HuH-7.5 (cell line): ENCODE measurements at places on chromosomes 1 and 21.

- no peak for DNase-seq
Observed at GRCh38 chr1:248812736-248813425, 12.8 kb downstream of the SH3BP5L start.

DNA sequence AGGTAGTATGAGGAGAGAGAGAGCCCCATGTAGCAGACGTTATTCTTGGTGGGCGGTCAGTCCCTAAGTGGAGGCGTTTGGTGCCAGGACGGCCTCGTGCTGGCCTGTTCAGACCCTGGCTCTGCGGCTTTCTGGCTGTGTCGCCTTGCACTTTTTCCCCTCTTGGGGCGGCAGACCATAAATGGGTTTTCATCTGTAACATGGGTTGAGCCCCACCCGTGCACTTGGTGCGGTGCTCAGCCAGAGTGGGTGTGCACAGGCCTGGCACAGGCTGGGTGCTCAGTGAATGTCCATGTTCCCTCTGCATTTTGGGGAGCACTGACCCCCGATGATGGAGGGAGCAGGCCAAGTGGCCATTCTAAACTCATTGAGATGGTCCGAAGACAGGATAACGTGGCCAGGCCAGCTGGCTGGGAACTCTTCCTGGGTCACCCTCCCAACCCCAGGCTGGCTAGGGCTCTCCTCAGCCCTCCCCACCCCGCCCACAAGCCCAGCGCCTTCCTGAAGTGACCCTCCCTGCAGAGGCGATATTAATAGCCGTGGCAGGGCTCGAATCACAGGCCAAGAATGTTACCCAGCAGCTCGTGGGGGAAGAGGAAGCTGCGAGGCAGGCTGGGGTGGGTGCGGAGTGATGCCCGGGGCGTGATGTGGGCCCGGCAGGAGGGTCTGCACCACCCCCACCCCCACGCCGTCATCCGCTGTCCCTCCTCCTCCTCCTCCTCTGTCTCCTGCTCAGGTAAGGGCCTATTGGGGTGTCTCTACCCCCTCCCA lies 78.5 kb downstream of the ARHGEF10L start:
- no peak for DNase-seq

DNA sequence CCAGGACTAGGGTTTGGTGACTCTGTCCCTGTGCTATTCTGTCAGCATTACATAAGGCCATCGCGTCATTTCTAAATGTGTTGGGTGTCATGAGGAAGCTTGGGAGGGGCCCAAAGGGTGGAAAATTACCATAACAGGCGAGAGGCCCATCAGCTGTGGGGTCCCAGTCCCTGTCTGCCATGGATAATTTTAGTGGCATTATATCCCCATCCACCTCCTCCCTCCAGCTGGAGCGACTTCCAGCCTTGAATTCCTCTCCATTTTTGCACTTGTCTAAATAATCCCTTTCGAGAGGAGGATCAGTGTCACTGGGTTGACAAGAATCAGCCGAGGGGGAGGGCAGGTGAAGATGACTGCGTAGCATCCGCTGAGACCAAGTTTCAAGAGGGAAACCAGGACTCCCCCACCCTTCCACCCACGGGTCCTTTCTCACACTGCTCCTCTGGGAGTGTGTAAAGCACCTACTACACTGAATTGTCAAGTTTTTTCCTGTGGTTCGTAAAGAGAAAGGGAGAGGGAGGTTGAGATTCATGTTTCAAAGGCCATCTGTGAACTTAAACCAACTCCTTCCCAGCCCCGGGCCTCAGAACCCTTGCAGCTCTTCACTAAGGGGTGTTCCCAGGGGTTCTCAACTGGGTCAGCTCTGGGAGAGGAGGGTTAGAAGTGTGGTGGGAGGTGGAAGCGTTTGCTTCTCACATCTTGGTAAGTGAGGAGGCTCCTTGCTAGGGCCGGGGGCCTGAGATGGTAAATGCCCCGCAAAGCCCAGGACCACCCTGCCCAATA lies 29.2 kb downstream of the VASH2 start:
- DNase-seq = no peak

DNA sequence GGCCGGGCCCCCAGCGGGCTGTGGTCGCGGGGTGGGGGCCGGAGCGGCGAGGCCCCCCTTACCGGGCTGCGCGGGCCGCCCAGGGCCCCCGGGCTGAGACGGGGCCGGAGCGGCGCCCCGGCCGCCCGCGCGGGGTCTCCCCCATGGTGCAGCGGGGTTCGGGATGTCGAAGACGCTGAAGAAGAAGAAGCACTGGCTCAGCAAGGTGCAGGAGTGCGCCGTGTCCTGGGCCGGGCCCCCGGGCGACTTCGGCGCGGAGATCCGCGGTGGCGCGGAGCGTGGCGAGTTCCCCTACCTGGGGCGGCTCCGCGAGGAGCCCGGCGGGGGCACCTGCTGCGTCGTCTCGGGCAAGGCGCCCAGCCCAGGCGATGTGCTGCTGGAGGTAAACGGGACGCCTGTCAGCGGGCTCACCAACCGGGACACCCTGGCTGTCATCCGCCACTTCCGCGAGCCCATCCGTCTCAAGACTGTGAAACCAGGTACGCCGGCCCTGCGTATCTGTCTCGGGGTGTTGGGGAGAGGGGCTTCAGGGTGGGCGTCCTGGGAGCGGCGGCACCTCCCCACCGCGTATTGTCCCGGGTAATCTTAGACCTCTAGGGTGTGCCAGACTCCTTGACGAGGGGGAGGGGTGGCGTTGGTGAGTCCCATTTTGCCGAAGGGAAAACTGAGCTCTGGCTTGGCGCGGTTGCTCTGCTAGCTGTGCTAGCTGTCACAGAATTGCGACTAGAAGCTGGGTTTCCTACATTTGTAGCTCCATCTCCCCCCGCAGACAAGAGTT lies 745 bp downstream of the MAGI3 start:
- no peak for DNase-seq

GRCh38 chr1:192485692-192486436 lies 89.7 kb upstream of the RGS1 start:
- no peak for DNase-seq

- DNase-seq = no peak
Observed at GRCh38 chr1:176857632-176858031, 306.9 kb downstream of the ASTN1 start.

- DNase-seq = no peak
Observed at GRCh38 chr1:150256554-150257341, 826 bp upstream of the CA14 start.

DNA sequence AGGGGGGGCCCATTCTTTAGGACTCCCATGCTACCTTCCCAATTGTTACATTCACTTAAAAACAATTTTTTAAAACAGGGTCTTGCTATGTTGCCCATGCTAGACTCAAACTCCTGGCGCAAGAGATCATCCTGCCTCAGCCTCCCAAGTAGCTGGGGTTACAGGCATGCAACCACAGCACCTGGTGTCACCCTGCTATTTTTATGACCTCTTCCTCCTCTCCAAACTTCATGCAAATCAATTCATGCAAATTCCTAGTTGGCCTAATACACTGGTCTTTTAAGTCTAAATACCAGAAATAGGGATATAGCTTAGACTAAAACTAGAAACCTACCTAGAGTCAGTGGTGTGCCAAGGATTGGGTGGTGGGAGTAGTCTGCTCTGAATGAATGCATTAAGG lies 30.1 kb downstream of the CDKN2C start:
- no peak for DNase-seq

DNA sequence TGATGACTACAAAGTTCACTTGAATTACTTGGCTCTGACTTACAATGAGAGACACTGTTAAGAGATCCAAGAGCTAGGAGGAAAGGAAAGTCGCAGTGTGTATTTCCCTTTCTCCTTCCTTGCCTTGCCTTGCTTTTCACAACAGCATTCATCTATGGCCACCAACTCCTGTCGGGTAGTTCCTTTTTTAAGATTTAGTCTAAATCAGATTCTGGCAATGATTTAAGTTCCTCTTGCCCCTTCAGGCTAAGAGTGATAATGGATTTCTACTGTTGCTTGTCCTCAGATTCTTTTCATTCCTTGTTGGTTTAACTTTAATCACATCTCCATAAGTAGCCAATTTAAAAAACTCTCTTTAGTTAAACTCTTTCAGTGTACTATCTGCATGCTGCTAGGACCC lies 91.9 kb downstream of the GTF2B start:
- DNase-seq = no peak

DNA sequence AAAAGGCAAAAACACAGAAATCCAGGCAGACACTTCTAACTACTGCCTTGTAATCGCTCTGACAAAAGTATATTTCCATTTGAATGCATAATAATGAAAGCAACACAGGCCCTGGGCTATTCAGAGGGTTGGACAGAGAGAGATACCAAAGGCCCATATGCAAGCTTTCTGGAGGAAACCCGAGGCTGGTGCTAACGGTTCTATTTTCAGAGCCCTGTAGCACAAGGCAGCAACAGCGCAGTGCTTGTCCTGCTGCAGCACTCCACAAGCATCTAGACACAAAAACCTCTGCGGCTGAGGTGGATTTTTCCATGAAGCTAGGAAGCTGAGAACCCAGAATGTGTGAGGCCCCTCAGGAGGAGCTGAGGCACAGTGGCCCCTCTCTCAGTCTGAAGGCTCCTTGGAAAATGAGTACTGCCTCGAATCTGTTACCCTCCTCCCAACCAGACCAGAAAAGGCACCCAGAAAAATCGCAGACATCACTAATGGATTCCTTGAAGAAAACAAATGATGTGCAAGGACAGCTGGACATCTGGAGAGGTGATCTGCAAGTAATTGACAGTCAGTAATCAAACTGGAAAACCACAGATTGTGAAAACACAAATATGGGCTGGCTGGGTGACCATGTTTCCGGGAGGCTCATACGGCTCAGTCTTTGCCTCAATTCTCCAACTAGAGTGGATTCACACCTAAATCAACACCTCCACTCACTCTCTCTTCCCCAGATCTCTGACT lies 54.0 kb downstream of the COLGALT2 start:
- no peak for DNase-seq

DNA sequence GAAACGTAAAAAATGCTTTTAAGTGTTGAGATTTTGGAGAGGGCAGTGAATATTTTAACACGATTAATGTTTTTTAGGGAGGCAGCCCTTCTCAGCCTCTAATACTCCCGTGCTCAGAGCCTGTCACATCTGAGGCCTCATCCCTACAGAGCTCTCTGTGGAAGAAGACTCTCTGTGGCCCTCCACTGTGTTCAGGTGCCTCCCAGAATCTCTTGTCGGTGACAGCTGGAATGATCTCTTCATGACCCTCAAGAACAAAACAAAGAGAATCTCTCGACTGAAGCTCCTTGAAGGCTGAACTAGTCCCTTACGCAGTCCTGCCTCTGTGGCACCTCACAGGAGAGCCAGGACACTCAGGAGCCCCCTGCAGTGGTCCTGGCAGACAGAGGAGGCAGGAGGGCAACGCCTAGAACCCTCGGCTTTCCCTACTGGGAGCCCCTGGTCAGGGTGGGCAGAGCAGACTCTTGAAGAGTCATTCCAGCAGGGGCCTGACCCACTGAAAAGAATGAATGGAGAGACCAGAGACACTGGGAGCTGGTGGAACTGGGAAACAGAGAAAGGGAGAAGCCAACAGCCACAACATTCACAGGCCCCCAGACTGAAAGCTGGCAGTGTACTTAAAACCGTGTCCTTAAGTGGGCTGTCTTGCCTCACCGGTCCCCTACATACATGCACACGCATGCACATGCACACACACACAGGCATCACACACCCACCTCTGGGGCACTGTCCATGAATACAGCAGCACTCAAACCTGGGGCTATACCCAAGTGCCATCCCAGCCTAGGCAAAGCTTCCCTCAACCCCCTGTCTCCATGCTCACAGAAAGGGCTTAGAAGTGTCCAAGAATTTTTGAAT lies 67.5 kb upstream of the ANGPTL1 start:
- DNase-seq = no peak

GRCh38 chr1:111852261-111852721 lies 96.6 kb downstream of the DDX20 start:
- no peak for DNase-seq

DNA sequence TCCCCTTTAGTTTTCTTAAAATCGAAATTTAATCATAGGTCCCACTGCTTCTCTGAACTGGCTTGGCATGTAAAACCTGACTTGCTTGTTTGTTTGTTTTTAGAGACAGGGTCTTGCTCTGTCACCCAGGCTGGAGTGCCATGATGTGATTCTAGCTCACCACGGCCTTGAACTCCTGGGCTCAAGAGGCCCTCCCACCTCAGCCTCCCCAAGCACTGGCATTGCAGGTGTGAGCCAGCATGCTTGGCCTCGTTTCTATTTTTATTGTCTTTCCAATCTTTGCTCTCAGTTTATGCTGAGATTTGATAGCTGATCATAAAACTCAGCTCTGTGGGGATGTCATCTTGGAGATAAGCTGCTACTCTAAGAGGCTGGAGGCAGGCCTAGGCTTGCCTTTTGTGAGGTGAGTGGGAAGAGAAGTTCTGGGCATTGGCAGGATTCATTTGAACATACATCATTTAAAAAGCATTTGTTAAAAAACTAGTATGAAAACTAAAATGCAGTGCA lies 51.5 kb upstream of the GCLM start:
- no peak for DNase-seq

- DNase-seq = no peak
Observed at GRCh38 chr1:45880930-45881329, 77.5 kb downstream of the MAST2 start.

- no peak for DNase-seq
Observed at GRCh38 chr1:182611787-182612186, 7.6 kb upstream of the RGS16 start.

GRCh38 chr1:4396551-4396950 lies 257.9 kb upstream of the AJAP1 start:
- DNase-seq = no peak

DNA sequence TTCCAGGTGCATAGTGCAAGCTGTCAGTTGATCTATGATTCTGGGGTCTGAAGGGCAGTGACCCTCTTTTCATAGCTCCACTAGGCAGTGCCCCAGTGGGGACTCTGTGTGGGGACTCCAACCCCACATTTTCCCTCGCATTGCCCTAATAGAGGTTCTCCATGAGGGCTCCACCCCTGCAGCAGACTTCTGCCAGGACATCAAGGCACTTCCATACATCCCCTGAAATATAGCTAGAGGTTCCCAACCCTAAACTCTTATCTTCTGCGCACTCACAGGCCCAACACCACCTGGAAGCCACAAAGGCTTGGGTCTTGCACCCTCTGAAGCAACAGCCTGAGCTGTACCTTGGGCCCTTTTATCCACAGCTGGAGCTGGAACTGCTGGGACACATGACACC lies 65.7 kb upstream of the PKN2 start:
- DNase-seq = no peak

GRCh38 chr1:32870615-32871363 lies at the start of gene FNDC5:
Gene FNDC5 (minus strand): TSS chr1:32870912.
- no peak for DNase-seq

- DNase-seq = no peak
Observed at GRCh38 chr1:219699870-219700269, 87.0 kb upstream of the ZC3H11B start.

GRCh38 chr1:195717651-195718050 lies 890.6 kb downstream of the KCNT2 start:
- no peak for DNase-seq

- peak; percentile 83 for DNase-seq
Observed at GRCh38 chr1:31701091-31701736, 2.6 kb downstream of the COL16A1 start.

- no peak for DNase-seq
Observed at GRCh38 chr21:42026082-42026435, 15.9 kb upstream of the ZBTB21 start.

DNA sequence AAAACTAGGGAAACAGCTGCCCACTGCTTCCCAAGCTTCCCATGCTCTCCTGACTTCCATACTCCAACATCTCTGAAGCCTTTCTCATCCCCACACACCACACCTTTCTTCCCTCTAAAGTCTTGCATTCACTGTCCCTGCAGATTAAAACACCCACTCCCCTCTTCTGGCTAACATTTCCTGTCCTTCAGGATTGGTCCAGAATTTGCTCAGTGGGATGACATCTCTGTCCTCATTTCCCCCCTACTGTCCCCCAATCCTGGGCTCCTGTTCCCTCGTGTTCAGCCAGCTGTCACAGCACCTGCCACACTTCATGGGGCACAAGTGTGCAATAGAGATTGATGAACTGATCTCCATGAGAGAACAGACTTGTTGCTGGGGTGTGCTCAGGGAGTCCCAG lies 82.7 kb downstream of the KCND3 start:
- no peak for DNase-seq
